ENCODE measurements at places on chromosomes 5 and 9.

GRCh38 chr9:19379697-19380046 is 364 bp downstream of the RPS6 start:
- DNase-seq: no peak

DNA sequence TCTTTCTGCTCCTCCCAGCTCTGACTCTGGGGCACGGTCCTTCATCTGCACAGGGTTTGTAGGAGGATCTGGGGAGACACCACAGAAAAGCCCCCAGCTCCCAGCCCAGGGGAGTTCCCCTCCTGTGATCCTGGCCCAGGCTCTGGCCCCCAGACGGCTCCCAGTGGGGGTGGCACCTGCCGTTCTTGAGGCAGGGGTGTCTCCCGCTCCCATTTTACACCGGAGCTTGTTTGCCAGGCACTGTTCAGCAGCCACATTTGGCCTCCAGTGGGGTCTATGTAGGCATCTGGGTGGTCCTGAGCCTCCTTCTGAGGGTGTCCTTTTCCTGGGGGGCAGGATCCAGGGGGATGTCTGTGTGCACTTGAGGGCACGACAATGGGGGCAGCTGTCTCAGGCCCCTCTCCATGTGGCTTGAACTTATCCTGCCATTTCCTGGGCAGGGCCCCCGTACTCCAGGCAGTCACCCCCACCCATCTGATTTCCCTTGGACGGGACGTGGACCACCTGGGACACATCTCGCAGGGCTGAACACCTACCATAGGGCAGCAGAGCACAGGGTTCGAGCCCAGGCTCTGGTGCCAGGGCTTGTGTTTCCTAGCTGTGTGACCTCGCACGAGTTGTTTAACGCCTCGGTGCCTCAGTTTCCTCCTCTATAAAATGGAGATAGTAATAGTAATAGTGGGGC is 275.0 kb upstream of the MVB12B start:
- no peak for DNase-seq

DNA sequence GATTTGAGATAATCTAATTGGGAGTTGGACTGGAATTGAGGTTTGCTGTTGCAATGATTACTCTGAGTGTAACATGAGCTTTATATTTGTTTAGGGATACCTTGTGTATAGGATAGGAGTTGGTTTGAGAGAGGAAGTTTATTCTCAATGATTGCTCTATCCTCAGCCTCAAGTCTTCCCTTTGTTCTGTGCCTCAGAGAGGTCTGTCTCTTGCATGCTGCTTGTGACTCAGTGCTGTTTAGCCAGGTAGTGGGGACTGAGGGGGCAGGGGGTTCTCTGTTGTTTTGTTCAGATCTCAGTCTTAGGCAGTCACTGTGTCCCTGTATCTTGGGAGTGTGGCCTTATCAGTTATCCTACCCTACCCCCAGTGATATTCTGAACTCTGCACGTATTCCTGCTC is 192.1 kb downstream of the SPATA31D1 start:
- no peak for DNase-seq

GRCh38 chr9:133927041-133927440 is 65.1 kb downstream of the VAV2 start:
- no peak for DNase-seq

DNA sequence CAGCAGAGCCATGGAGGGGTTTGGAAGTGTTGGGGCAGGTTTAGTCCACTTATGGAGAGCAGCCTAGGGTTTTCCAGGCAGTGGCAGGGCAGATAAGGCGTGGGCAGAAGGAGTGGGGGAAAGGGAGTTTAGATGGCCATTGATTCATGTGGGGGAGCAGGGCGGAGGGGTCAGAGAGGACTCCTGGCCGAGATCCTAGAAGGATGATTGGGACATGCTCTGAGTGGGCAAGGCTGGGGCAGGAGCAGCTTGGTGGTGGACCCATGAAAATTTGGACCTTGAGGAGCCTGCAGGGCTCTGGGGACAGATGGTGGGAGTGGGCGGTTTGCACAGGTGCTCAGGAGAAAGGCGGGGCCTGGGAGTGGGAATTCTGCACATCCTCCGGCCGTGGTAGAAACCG is 18.1 kb upstream of the TOR2A start:
- DNase-seq: no peak

DNA sequence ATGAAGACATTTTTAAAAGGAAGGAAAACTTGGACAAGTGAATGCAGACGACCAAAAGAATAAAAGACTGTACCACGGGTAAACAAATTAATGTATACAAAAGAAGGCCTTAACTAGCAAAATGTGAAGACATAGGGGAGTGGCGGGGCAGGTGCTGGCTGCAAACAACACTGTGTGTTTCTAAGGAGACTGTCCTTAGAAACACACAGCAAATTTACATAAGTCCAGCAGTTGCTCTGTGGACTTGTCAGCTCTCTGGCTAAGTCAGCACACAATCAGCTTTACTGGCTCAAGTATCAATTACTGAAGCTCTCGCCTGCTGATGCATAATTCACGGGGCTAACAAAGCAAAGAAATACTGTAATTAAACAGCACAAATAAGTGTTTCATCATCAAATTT is 24.8 kb downstream of the PTBP3 start:
- DNase-seq: no peak

GRCh38 chr5:16726538-16726946 is 109.7 kb upstream of the RETREG1 start:
- no peak for DNase-seq

DNA sequence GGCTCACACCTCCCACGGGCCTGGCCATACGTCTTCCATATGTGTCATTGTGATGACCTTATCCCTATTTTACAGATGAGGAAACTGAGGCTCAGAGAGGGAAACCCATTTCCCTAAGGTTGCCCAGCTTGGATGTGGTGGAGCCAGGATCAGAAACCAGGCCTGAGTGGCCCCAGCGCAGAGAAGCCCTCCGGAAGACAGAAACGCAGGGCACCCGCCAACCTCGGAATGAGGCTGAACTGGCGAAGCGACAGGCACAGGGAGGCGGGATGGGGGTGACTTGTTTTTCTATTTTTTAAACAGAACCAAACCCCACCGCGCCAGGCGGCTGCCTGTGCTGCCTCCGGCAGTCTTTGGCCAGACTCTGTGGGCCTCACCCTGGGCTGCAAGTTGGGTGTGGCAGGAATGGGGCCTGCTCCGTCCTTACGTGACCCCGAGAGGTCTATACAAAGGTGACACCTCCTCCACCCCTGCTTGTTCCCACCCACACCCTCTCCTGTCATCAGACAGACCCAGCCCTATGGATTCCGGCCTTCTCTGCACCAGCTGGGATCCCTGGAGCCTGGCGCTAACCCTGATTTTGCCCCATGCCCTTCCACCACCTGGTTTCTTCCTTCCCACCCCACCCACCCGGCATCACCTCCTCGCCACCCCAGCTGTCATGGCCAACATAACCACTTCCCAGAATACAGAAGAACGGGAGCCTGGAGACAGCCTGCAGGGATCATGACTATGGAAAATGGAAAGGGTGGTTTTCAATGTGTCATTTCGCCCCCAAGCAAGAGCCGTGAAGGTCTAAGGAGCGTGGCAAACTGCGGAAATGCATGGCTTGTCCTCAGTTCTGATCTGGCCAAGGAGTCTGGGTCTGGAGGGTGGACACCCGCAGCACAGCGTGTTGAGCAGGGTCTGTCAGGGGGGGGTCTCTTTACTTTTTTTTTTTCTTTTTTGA is 23.6 kb downstream of the PLPP7 start:
- DNase-seq: no peak

DNA sequence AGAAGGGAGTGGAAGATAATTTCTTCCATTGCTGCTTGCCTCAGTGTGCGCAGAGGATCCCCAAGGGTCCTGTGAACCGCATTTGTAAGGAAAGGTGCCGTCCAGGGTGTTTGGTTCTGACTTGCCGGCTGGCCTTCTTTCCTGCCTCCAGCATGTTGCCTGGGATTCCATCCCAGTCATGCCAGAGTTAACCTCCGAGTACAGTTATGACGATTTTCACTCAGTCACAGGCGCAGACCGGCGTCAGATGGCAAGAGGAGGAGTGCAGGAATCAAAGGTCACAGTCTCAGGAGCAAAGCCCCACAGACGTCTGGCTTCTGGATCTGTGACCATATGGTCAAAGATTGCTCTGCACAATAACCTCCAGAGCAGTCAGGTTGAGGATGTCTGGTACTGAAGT is 5.9 kb upstream of the GADD45G start:
- no peak for DNase-seq

DNA sequence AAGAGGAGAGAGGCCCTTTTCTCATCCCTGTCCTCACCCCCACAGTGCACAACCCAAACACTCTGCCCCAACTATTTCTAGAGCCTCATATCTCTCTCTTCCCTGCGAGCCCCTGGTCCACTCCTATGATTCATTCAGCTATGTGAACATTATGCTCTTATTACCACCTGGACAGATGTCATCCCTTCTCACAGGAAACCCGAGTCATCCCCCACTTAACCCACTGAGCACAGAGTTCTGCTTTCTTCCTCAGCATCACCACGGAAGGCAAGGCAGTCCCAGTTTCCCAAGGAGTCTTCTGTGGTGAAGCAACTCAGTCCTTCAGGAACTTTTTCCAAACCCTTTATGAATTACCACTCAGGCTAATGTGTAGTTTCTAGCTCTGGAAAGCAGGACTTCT is 1.3 kb downstream of the DNAI1 start:
- no peak for DNase-seq

DNA sequence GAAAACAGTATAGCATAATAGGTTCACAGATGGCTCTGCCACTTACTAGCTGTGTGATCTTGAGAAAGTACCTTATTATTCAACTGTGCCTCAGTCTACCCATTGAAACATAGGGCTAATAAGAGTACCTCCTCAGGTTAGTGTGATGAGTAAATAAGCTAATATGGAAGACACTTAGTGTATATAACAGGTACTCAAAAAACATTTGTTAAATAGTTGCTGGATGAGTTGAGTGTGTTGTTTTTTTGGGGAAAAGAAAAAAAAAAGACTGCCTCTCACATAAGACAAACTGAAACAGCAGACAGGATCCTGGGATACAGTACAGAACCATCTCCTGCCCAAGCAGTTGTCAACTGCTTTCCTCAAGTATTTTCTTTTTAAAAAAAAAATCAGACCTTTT is 5.2 kb downstream of the STOM start:
- no peak for DNase-seq

DNA sequence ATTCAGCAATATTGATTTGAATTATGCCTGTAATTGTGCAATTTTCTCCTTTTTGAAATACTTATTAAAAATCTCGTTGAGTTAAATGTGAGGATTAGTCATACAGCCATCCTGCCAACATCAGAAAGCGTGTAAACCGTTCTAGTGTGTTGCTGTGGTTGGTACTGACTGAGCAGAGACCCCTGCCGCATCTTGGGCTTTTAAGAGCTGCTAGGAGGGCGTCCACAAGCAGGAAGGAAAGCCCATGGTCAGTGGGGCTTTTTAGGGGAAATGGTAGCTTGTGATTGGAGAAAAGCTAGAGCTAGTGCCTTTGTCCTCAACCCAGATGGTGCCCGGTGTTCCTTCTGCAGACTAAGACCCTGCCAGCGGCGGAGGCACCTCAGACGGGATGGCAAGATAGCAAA is 1.3 kb downstream of the SDHA start:
- DNase-seq: no peak

GRCh38 chr5:132279801-132280200 is 14.4 kb upstream of the SLC22A4 start:
- no peak for DNase-seq

- no peak for DNase-seq
Measured at GRCh38 chr9:112551641-112552040, 65.0 kb downstream of the KIAA1958 start.

DNA sequence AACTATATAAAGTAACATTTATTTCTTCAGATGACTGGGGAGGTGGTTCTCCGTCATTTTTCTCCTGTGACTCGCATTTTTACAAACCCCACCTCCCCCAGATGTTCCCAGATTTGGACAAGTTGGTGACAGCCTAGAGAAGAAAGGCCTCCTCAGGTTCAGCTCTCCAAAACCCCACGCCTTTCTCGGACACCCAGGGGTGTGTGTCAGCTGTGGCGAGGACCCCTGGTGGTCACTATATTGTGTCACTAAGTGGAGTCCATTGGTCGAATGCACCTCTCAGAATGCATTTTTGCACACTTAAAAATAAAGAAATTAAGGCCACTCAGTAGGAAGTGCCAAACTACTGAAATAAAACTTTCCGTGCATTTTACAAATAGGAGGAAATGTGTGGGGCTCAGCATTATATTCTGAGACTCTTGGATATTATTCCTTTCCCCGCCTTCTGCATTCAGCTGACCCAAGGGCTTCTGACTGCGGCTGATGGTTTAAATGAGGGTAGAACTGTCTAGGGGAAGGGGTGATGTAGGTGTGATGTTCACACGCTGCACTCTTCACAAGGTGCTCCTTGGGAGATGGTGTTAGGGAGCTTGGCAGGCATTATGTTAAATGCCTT is 47.6 kb downstream of the ACO1 start:
- DNase-seq: peak; percentile 7

DNA sequence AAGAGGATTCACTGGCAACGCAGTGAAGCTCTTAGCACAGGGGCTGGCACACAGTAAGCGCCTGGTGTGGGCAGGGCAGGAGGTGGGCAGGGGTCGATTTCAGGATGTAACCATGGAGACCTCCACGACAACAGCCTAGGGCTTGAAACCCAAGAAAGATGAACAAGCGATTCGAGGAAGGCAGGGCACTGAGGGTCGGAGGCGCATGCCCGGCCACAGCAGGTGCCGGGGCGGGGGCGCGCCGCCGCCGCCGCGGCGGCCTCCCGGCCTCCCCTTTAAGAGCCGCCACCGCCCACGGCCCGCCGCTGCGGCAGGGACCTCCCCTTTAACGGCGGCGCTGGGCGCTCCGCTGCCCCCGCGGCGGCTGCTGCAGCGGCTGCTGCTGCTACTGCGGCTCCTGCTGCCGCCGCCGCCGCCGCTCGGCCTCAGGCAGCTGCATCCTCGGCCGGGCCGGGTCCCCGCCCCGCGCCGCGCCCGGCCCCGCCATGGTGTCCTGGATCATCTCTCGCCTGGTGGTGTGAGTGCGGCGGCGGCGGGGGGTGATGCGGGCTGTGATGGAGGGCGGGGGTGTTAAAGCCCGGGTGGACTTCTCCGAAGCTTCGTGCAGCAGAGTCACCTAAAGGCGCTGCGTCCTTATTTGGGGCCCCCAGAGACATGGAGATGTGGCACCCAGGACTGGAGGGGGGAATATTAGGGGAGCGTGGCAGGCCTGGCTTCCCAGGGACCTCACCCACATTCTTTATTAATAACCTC is at the start of gene REEP2:
Gene REEP2 (plus strand): TSS at position 334 of the 753 bp plus-strand sequence. CDS start 152 bp downstream, at position 486.
- peak; percentile 55 for DNase-seq

GRCh38 chr9:21081999-21082398 is 4.3 kb upstream of the IFNB1 start:
- DNase-seq: no peak

DNA sequence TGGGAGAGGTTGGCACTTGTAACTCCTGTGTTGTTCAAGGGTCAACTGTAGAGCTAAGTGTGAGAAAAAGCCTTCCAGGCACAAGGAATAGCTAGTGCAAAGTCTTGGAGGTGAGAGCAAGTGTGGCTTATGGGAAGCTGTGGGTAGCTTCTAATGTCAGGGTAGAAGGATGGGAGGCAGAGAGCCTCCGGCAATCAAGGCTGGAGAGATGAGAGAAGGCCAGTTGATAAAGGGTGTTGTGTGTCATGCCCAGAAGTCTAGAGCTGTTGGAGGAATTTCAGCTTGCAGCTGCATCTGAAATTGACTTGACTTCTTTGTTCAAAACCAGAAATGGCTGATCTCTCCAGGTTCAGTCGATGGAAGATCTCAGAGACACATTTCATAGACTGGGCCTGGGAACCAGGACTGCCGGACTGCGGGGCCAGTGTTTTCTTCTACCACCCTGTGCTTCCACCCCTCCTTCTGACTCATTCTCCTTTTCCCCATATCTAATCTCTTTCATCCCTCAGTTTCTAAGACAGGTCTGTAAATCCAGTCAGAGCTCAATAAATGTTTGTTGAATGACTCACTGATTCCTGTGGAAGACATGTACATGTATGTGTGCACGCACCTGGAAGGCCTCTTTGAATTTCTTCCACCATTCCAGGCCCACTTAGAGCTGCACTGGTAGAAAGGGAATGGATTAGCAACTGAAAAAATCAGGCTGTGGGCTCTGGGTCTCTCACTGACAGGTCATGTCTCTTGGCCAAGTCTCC is 67.8 kb upstream of the KLF4 start:
- DNase-seq: no peak
